Stimulated activated CD4-positive, alpha-beta T cell treated with anti-CD3 and anti-CD28 coated beads, TNF-alpha, amount 100 ng/mL, for 48 hours (primary cell): ENCODE measurements at places on chromosomes 5 and 9.
A peak's percentile ranks its signal among the peaks of the same experiment; 100 is the strongest.

DNA sequence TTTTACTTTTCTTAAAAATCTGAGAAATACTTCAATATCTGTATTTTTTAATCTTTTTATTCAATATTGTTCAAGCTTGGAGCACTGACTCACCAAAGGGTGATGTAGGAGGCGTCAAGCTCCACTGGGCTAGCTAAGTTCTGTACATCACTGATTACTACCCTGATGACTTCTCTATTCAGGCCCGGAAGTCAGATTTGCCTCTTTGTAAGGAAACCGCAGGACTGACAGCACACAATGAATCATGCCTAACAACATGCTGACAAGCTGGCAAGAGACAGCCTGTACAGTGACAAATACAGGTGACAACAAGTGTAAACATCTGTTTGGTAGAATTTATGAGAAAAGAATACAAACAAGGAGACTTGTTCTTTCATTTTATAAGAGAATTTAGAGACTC, 627.9 kb upstream of the RORB start:
- peak; percentile 3 for DNase-seq

DNA sequence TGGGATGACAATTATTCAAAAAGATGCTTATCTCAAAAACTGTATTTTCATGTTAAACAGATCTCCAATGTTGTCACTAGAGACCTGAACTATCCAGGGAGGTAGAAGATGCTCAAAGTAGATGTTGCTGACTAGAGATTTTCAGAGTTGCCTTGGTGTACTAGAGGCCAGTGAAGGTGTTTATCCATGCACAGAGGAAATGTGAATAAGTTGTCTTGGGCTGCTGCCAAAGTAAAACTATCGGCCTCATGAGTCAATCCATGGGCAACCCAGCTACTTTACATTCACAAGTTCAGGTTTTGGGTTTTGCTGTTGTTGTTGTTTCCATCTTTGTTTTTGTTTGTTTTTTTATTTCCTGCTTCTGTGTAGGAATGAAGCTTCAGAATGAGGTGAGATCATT, 141.1 kb upstream of the RANBP3L start:
- DNase-seq: no peak

- no peak for DNase-seq
Measured at GRCh38 chr9:137972355-137972987, 94.9 kb downstream of the CACNA1B start.

GRCh38 chr5:31993165-31993961, 180.8 kb downstream of the GOLPH3 start:
- DNase-seq: no peak

DNA sequence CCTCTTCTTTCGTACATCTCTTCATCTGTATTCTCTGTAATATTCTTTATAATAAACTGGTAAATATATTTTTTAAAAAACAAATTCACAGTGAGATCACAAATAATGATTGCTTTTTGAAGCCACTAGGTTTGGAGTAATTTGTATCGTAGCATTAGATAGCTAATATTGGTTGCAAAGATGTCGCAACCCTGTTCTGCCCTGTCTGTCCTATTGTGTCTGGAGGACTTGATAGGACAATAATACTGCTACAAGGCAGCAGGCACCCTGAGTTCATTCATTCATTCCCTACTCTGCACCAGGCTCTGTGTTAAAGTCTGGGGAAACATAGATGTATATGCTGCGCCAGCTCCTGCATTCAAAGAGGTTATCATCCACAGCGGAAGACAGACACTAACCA, 206.7 kb upstream of the KLF4 start:
- no peak for DNase-seq

GRCh38 chr5:68662804-68663307, 431.0 kb upstream of the SLC30A5 start:
- DNase-seq: no peak

- DNase-seq: no peak
Measured at GRCh38 chr9:22119522-22120158, 110.5 kb upstream of the CDKN2B start.

DNA sequence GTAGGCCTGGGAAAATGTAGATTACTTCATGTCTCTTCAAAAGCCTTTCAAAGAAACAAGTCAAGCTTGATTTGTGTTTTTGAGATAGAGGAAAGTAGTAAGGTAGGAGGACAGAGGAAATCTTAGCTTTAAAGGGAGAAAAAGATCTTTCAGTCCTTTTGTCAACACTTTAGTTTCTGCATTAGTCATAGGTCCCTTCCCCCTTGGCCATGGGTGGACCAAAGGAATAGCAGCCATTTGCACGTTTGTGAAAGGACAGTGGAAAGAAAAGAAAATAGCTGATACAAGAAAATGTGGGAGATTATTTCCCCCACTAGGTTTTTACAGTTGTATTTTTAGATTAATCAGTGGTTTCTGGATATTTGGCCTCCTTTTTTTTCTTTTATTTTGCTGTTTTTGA, 121.9 kb upstream of the GRHPR start:
- no peak for DNase-seq

DNA sequence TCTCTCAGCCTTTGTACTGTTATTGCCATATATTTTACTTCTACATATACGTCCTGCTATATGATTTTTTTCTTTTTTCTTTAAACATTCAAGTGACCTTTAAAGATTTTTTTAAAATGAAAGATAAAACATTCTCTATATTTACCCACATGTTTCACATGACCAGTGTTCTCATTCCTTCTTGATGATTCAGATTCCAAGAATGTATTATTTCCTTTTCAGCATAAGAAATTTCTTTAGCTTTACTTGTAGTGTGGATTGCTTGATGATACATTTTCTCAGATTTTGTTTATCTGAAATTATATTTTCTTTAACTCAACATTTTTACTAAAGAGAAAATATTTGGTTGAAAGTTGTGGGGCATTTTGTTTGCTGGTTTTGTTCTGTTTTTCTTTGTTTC, 792.1 kb downstream of the BRINP1 start:
- DNase-seq: no peak

DNA sequence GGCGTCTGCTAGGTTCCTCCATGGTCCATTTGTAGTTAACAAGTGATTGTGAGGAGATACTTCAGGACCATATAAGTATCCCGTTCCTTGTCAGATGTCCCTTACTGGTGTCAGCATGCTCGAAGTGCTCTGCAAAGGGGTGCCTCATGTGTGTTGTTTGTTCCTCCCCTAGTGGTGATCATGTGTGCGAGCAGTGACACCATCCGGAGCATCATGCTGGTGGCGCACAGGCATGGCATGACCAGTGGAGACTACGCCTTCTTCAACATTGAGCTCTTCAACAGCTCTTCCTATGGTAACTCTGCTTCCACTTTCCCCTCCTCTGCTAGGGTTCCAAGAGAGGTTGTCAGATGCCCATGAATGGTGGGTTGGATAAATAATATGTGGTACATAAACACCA, 13.4 kb downstream of the NPR3 start:
- no peak for DNase-seq

GRCh38 chr9:108609227-108609896, 246.4 kb downstream of the ACTL7B start:
- DNase-seq: no peak

DNA sequence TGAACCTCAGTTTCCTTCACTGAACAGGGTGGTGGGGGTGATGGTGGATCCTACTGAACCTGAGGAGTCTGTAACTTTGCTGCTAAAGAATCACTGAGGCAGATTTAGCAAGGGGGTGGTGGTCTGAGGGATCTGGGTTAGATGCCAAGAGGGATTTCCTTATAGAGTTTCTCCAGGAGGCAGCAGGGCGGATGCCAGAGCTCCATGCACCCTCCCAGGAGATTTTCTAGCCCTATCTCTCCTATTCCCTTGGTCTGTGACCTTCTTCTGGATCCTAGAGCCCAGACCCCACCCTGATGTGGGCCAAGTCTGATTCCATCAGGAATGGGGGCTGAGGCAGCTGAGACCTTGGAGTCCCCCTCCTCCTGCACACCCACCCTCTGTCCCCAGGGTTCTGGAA, 6.0 kb downstream of the PTGS1 start:
- no peak for DNase-seq

DNA sequence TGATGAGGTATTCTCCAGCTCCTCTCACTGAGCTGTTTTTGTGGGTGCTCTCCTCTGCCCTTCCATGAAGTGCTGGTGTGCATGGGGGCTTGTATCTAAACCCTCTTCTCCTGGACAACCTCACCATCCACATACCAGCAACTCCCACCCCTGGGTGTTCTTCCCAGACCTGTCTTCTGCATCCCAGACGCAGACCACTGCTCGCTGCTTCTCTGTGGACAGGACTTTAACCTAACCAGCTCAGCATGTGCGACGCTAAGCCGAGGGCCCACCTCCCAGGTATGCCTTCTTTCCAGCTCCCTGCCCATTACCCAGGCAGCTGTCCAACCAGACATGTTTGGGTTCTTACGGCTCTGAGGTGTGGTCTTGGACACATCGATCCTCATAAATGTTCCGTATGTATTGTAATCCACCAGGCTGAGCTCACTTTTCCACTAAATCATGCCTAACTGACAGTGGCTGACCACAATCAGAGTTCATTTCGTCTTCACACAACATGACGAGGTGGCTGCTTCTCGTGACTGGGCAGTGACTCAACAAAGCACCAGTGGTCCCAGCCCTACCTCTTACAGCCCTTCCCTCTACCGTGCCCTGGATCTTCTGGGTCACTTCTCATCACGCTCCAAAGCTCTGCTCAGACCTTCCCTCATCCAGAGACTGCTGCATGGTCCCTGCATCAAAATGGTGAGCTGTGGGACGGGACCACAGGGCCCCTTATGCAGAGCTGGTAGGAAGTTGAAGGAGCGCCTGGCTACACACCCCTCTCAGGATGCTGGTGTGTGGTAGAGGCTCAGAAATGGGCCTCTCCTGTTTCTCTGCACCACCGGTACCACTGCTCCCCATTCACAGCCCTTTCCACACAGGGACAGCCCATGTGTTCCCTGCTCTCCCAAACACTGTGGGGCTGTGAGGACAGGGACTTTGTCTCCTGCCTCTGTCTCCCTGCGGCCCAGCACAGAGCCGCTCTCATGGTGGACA, 9.6 kb upstream of the PTGES2 start:
- DNase-seq: no peak

DNA sequence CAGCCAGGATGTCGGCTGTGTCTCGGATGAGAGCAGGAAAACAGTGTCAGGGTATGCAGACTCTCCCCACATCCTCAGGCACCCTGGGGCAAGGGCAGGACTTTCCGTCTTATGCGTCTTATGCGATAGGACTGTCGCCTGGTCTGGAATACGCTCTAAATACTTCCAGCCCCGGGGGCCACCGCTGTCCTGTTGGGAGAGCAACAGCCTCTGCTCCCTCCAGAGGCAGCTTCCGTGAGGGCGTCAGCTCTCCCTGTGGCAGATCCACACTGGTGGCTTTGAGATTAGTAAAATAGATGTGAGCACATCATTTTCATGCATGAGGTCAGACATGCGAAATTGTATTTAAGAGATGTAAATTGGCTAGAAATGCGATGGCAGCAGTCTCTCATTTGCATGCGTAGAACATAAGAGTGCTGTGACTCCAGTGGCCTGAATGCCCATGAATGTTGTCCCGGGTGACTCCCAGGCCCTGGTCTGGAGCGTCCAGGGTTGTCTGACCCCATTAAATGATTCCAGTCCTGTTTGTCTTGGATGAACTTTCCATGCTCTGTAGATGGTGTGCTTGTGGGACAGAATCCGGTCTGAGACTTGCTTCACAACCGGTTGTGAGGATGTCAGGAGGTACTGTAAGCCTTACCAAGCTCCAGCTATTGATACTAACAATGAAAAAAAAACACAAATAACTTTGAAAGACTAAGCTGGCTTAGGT, 228.2 kb downstream of the SYK start:
- no peak for DNase-seq

GRCh38 chr9:6905850-6906375, 148.1 kb downstream of the KDM4C start:
- no peak for DNase-seq

GRCh38 chr5:64576250-64576649, 70.4 kb downstream of the RGS7BP start:
- no peak for DNase-seq

DNA sequence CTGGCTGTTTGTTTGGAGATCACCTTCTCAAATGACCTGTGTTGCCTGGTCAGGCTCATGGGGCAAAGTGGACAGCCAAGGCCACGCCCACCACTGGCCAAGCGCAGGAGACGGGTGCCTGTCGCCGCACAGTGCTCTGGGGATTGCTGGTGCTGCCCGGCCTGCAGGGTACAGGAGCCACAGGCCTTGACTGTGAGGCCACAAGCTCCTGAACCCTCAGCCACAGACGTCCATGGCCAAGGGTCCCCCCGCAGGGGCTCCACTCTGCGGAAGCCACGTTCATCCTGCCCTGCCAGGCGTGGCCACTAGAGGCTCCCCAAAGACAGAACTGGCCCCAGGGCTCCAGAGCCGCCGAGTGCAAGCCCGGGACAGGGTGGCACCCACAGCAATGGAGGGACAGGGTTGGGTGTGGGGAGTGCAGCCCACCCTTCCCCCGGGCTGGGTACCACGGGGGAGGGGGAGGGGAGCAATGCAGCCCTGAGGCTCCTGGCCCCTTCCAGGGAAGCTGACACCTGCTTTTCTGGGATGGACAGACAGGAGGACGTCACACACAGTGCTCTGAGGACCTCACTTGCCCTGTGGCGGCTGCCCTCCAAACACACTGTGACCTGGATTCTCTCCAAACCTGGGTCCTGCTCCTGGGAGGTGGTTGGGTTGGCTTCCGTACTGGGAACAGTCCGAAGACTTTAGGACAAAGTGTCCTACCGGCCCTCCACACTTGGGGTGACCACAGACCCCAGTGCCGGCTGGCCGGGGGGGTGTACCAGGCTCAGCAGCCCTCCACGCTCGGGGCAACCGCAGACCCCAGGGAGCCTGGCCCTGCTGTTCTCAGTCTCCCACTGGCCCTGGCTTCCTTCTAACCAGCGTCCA, 21.5 kb downstream of the TPPP start:
- DNase-seq: peak; percentile 39
